ENCODE measurements at places on chromosomes 12 and 14.

DNA sequence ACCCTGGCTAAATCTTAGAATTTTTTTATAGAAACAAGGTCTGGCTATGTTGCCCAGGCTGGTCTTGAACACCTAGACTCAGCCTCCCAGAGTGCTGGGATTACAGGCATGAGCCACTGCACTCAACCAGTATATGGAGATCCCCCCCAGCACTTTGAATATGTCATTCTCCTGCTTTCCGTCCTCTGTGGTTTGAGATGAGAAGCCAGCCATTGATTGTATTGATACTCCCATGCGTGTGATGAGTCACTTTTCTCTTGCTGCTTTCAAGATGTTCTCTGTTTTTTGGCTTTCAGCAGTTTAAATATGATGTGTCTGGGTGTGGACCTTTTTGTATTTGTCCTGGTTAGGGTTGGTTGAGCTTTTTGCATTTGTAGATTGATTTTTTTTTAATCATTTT lies 75.2 kb upstream of the DNM1L start:
- DNase-seq = no peak

GRCh38 chr12:53696285-53696654 lies 20.4 kb upstream of the ATP5MC2 start:
- peak; percentile 97 for DNase-seq

DNA sequence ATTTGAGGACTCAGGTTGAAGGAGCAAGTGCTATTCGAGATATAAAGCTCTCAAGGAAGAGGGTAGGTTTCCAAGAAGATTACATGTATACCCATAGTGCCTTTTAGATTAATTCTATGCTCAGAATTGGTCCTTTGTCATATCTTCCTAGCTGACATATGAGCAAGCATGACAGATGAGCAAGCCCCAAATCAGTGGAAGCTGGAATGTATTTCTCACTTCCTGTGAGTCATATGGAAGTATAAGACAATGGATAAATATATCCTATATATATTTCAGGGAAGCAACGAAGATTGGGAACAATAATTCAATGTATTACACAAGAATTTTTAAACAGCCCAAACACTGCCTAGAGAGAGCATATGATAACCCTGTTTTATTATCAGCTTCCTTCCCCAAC lies 674.1 kb upstream of the ATXN7L3B start:
- no peak for DNase-seq

- no peak for DNase-seq
Measured at GRCh38 chr14:90647473-90648005, 168.7 kb downstream of the TTC7B start.

- no peak for DNase-seq
Measured at GRCh38 chr14:98633380-98633779, 638.6 kb downstream of the BCL11B start.

Measured in NCI-H226 (cell line).